ENCODE measurements at places on chromosomes 6 and 20.

GRCh38 chr6:156544046-156544445, 233.1 kb upstream of the ARID1B start:
- no peak for DNase-seq

- DNase-seq, result no peak
Measured at GRCh38 chr20:62980970-62981369, 25.8 kb downstream of the BHLHE23 start.

GRCh38 chr6:82208913-82209312, 38.6 kb downstream of the IBTK start:
- DNase-seq, result no peak

GRCh38 chr6:54086439-54086838, 24.8 kb upstream of the MLIP start:
- DNase-seq, result no peak

DNA sequence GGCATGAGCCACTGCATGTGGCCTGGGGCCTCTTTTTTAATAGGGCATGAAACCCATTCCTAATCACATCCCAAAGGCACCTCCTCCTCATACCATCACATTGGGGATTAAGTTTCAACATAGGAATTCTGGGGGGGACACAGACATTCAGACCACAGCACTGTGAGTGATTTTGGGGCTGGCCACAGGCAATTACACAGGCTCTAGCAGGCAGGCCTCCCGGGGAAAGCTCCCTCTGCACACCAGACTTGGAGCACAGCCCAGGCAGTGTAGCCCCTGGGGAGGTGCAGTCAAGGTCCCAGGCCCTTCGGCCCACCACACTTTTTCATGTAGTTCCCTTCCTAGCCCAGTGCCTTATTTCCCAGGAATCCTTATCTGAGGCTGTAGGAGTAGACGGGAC, 5.5 kb downstream of the SFT2D1 start:
- no peak for DNase-seq

DNA sequence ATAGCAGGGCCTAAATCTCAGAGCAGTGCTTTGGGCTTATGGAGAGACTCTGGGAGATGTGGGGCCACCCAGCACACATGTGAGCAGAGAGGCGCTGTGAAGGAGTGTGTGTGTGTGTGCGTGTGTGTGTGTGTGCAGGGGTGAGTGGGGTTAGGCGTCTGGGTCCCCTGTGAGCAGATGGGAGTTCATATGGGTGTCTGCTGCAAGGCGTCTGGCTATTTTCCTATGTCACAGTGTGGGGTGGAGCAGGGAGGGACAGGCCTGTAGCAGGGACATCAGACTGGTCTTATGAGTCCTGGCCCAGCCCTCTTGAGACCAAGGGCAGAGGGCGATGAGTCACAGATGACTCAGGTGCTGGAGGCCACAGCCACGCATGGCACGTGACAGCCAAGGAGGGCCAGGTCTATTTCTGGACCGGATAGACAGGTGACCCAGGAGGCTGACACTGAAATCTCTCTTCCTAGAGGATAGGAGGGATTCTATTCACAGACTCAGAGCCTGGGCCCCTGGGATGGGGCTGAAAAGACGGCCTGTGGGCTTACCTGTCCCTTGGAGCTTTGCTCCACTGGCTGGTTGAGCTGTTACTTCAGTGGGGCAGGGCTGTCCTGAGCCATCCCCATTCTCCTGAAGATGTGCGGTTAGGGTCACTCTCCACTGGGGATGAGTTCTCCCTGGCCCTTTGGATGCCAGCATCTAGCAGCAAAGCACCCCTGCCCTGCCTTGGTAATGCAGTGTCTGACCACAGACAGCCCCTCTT, 28.9 kb downstream of the VEGFA start:
- no peak for DNase-seq

DNA sequence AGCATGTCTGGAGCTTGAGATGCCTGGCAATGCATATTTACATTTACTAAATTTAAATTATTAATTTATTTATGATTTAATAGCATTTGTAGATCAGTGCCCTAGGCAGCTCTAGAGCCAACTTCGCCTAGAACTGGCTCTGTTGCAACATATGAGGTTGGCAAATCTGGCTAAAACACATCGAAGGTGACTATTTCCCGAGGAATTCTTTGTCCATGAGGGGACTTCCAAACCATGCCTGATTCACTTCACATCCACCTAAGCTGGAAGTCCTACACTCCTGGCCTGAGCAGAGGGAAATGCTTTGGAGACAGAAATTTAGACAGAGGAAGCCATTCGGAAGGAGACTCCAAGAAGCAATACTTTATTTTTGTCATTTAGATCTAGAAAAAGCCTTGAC, 211.0 kb upstream of the ARG1 start:
- no peak for DNase-seq

GRCh38 chr20:25005220-25005619, 12.7 kb upstream of the APMAP start:
- no peak for DNase-seq

DNA sequence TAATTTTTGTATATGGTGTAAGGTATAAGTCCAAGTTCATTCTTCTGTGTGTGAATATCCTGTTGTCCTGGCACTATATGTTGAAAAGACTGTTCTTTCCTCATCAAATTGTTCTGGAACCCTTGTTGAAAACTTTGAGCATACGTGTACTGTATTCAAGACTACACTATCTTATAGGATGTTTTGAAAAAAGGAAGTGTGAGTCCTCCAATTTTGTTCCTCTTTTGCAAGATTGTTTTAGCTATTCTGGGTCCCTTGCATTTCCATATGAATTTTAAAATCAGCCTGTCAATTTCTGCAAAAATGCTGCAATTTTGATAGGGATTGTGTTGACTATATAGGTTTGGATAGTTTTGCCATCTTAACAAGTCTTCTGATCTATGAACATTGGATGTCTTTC, 195.2 kb downstream of the BACH2 start:
- no peak for DNase-seq

DNA sequence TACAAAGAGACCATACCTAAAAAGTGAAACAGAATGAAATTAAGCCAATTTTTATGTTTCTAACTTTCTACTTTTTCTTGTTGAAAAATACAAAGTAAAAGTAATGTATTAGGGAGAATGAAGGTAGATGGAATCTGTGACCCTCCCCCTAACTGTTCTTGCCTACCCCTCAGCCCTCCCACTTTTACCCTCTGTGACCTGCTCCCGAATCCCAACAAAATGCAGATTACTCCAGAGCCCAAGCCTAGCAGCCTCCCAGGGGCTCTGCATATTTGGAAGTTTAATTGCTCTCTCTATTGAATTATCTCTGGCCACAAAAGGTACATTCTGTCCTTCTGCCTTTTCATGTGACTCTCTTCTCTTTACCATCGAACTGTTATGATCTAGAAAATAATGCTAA, 201.5 kb downstream of the PKHD1 start:
- DNase-seq, result no peak

Measured in activated naive CD8-positive, alpha-beta T cell treated with anti-CD3 and anti-CD28 coated beads, Interleukin-2, amount 50 U/mL, for 16 hours (primary cell).